ENCODE measurements at places on chromosomes 2 and 18. TPM values are rescaled to one million over a fixed set of nuclear protein-coding genes. Genes with fewer than 3 reads are reported as not detected.

The MAPK4 gene
- total RNA-seq = 6.3 TPM

DNA sequence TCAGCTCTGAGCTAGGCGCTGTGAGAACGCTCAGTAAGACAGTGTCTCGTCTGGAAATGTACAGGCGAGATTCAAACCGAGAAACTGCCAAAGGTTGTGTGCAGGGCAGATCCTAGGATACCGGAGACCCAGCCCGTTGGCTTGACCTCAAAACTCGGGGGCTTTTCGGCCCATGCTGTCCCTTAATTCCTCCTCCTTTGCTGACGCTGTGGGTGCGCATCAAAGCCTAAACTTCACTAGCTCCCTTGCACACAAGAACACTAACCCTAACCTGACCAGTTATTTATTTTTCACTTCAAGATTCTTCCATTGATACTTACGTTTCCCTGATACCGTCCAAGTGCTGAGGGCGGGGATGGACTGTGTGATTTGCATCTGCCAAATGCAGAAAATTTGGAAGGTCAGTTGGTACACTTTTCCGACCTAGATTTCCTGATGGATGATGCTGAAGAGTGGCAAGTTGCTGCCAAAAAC, 1.0 kb upstream of the AAK1 start:
- peak overlapping the region; percentile 98 for H3K27ac ChIP-seq
- peak overlapping the region; percentile 98 for H3K4me3 ChIP-seq
- DNase-seq = no peak

- peak; percentile 84 for DNase-seq
- H3K27ac ChIP-seq = peak within 1 kb of the TSS; percentile 84
- peaks cover 14% of the 10 kb centered on the region for H3K27me3 ChIP-seq
- peak within 1 kb of the TSS; percentile 82 for H3K4me3 ChIP-seq
- peaks cover 7% of the 10 kb centered on the region for H3K36me3 ChIP-seq
Observed at GRCh38 chr2:112645310-112646101, at the start of gene SLC20A1. Gene SLC20A1 (plus strand): TSS chr2:112645939. CDS start chr2:112646829, 890 bp downstream.

The LIMS2 gene
- total RNA-seq = 13.0 TPM

DNA sequence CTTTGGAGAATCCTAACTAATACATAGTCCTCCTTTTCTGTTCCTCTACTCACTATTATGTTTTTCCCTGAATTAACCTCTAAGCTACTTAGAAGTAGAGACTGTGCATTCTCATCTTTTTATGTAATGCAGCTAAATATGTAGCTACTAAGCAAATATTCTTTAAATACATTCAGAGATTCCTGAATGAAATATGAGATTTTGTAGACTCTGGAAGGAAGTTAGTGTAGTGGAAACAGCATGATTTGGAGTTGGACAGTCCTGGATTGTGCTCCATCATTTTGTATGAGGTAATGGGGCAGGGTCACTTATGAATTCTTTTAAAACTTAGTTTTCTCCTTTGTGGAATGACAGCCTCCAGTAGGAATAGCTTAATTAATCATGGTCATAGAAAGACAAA, 24.7 kb upstream of the NT5C1B start:
- peaks cover 2% of the 10 kb centered on the region for H3K27me3 ChIP-seq
- H3K4me3 ChIP-seq = no peak overlapping the region
- H3K4me1 ChIP-seq = peaks cover 10% of the 10 kb centered on the region
- no peaks in the 10 kb centered on the region for H3K36me3 ChIP-seq

Measured in mesothelial cell of epicardium (in vitro differentiated cells).